Fibroblast of upper back skin (primary cell): ENCODE measurements at places on chromosomes 7 and 10.
A peak's percentile ranks its signal among the peaks of the same experiment; 100 is the strongest.

- no peak for DNase-seq
Measured at GRCh38 chr10:78328592-78329404, 295.1 kb downstream of the RPS24 start.

DNA sequence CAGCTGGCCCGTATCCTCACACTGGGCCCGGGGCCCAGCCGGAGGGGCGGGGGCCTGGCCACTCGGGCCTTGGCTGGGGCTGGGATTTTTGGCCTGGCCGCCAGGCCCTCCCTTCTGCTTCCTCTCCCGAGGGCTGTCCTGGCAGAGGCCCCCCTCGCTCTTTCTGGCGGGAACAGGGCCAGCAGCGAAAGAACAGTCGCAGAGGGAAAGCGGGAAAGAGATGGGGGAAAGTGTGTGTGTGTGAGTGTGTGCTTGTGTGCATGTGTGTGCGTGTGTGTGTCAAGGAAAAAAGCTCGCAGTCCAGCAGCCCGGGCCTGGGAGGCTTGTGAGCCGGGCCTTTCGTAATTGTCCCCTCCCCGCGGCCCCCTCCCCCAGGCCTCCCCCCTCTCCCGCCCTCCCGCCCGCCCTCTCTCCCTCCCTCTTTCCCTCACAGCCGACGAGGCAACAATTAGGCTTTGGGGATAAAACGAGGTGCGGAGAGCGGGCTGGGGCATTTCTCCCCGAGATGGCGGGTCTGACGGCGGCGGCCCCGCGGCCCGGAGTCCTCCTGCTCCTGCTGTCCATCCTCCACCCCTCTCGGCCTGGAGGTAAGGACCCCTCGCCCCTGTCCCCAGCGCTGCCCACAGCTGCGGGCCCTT lies at the start of gene ELN:
Gene ELN, plus strand, starts transcription at position 491 of the 638 bp plus-strand sequence. Its CDS starts 15 bp downstream, at position 506.
- peak; percentile 78 for DNase-seq

- peak; percentile 41 for DNase-seq
Measured at GRCh38 chr7:40147371-40148246, 12.8 kb downstream of the SUGCT start.

- no peak for DNase-seq
Measured at GRCh38 chr10:132134241-132135052, 52.3 kb upstream of the DPYSL4 start.

GRCh38 chr7:150335774-150336112 lies 5.7 kb downstream of the RARRES2 start:
- no peak for DNase-seq

GRCh38 chr7:130301501-130302020 lies 8.6 kb downstream of the CPA4 start:
- DNase-seq: no peak
